Nucleus accumbens (tissue), 56 donors: ENCODE measurements at places on chromosomes 1 and 21.

DNA sequence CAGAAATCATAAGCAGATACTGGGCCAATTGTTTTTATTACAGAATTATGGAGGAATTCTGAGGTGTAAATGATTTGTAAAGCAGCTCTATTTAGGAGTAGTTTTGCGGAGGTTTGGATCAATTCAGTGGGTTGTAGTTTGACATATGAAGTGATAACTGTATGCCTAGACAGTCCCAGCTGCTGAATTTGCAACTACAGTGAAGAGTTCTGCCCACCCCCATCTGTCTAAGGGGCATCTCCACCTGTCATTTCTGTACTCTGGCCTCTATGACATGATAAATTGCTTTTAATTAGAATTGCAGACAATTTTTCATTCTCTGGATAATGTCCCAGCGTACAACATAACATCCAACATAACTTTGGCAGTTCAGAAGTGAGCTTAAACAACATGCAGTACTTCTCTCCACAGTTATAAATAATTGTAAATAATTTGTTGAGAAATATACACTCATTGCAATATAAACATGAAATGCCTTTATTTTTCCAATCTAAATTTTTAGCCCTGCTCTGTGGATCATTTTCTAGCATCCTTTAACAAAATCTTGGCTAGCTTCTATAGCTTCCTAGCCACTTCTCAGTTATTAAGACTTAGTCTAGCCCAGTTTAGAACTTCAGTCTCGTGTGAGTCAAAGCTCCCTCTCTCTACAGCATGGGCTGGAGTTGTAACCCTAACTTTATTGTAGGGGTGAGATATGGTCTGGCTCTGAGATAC, 52.3 kb downstream of the PDE4B start:
- DNase-seq: no peak

GRCh38 chr1:59278780-59279354, 18.0 kb upstream of the FGGY start:
- no peak for DNase-seq

GRCh38 chr21:45830720-45831366, 150.7 kb upstream of the COL6A1 start:
- no peak for DNase-seq

DNA sequence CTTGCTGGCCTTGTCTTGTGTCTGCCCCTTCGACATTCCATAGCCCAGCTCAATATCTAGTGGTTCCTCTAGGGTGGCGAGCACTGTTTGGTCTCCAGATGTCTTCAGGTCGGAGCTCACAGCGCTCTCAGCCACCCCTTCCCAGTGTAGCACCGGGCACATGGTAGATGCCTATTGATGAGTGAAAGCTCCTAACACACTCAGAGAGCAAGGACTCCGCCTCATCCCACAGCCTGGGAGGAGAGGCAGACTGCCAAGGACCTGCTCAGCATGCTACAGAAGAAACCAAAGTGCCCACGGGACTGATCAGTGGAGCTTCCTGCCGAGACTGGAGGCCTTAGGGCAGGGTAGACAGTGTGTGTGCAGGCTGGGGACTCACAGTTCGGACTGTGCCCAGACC, 10.9 kb downstream of the PCSK9 start:
- DNase-seq: no peak

DNA sequence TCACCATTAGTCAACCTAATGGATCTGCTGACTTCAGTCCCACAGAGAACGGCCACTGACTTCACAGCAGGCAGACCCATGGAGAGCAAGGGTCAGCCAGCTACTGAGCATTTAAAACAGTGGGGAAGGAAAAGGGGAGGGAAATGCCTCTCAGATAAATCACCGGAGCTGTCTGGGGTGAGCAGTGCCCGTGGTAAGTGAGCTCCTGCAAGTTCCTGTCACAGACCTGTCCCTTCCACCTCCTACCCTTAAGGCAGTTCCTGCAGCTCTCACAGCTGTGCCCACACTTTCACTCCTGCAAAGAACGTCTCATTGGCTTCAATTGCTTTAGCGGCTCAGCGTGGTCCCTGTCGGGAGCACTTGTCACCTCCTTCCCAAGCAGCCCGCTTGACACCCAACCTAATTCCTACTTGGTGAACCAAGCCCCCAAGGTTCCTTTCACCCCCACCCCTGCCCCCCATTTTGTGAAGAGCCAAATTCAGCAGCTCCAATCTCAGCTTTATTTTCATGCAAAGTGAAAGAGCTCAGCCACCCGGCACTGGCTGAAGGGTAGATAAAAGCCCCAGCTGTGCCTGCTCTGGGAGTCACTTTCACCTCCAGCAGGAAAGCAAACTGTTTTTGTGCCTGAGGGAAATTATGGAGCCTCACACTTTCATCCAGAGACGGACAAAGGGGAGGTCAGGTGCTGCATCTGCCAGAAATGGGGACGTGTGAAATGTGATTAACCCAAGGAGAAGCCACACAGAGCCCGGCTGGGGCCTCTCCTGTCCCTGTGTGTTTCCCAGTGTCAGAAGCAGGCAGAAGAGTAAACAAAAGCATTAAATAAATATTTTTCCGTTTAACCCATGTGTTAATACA, 306.2 kb downstream of the TTLL7 start:
- no peak for DNase-seq

- DNase-seq: no peak
These were observed 37.9 kb downstream of the PABPC4 start for GRCh38 chr1:39538531-39539251.

- no peak for DNase-seq
These were observed 44.1 kb upstream of the BCL10 start for GRCh38 chr1:85320371-85321131.

DNA sequence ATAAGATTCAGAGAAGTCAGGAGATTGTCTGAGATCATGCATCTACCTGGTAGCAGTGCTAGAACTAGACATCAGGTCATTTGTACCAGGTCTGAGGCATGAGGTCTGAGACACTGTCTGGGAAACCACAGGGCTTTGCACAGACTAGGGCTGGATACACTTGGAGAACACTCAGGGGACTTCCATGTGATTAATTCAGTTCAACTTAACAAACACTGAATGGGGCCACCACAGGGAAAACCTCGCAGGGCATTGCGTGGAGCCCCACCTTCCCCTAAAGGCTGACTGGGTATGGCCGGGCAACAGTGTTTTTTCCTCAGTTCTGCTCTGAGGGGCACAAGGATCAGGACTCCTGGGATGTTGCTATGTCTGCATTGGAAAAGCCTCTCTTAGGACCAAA, 86.5 kb upstream of the WARS2 start:
- no peak for DNase-seq

DNA sequence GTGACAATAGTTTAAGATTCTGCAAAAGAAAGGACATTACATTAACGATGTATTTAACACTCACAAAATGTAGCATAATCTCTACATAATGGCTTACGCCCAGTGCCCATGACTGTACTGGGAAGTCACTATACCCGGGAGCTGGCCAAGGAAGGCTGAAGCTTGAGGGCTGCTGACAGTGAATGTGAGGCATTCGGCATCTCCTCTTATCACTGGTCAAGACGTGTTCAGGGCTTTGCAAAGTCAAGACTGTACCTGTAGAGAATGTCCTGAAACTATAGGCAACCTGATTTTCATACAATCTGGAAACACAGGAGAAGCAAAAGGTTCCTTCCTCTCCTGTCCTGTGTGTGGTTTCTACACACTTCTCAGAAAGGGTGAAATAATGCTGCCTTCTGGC, 12.7 kb upstream of the IFNGR2 start:
- no peak for DNase-seq

DNA sequence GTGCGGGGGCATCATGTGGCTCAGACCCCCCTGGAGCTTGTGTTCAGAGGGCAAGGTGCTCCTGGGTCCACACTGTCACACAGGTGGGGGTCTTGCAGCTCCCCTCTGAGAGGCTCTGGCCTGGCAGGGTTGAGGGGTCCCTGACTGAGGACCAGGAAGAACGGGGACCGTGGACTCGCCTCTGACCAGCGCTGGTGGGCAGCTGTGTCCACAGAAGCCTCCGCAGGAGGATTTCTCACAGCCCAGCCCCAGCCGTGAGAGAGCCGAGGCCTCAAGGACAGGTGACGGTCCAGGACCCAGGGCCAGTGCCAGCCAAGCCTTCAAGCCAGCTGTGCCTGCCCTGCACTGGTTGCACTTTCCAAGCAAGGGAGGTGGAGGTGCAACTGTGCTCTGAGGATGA, 63.5 kb upstream of the TTC34 start:
- DNase-seq: no peak

DNA sequence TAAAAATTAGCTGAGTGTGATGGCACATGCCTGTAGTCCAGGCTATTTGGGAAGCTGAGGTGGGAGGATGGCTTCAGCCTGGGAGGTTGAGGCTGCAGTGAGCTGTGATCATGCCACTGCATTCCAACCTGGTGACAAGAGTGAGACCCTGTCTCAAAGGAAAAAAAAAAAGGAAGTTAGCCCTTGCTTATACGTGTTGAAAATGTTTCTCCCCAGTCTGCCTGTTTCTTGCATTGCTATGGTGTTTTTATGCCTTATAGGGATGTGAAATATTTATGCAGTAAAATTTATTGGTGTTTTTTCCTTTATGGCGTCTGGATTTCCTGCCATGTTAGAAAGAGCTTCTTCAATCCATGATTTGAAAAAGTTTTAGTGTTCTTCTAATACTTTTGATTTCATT, 3.6 kb upstream of the RERE start:
- DNase-seq: no peak

DNA sequence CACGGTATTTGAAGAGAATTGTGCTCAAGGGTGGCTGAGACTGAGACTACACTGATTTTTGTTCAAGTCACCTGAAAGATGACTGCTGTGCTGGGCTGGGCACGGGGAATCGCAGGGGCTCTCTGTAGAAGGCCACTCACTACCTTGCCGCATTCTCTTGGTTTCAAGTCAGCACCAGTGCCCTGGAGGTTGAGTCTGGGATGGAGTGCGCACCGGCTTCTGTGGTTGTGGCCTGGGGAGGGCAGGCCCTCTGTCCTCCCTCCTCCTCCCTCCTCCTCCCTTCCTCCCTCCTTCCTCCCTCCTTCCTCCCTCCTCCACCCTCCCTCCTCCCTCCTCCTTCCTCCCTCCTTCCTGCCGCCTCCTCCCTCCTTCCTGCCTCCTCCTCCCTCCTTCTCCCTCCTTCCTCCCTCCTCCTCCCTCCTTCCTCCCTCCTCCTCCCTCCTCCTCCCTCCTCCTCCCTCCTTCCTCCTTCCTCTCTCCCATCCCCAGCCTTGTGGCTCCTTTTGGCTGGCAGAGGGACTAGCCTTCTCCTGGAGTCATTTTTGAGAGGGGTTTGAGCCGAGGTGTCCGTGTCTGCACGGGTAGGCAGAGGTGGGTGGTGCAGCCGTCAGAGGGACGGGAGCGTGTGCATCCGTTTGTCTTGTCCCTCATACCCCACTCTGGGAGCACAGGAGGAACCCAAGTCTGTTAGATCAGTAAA, 9.5 kb downstream of the RER1 start:
- DNase-seq: no peak

DNA sequence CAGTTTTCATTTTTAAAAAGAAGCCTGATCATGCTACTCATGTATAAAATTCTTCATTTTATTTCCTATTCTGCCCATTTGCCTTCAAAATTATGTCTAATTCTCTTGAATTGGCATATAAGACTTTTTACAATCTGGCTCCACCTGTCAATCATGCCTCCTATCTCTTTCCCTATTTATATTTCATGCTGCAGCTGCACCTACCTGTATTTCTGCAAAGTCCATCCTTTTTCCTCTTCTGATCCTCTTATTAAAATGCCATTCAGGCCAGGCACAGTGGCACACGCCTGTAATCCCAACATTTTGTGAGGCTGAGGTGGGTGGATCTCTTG, 30.6 kb upstream of the UAP1 start:
- no peak for DNase-seq

GRCh38 chr21:31872452-31873274, at the start of gene HUNK:
TSS of gene HUNK (plus strand) at chr21:31873020. CDS start at chr21:31873675, 655 bp downstream.
- DNase-seq: peak; percentile 24

- no peak for DNase-seq
These were observed 146.7 kb upstream of the COL6A1 start for GRCh38 chr21:45834821-45835293.

GRCh38 chr1:168243636-168244212, 17.9 kb downstream of the SFT2D2 start:
- DNase-seq: no peak

DNA sequence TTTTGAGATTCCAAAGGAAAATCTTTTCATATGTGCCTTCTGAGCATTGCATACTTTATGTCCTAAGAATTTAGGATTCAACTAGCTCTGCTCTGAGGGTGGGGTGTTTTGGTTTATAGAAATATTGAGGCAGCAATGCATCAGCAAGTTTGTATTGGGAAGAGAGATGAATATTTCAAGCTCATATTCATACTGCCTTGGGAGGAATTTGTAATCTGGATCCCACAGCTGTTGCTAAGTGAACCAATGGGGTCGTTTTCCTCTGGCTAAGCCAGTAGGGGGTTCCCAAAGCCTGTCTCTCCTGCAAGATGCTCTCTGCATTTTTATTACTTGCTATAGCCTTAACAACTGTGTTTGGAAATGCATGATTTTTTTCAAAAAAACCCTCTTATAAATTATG, 130.6 kb downstream of the SNX7 start:
- no peak for DNase-seq

DNA sequence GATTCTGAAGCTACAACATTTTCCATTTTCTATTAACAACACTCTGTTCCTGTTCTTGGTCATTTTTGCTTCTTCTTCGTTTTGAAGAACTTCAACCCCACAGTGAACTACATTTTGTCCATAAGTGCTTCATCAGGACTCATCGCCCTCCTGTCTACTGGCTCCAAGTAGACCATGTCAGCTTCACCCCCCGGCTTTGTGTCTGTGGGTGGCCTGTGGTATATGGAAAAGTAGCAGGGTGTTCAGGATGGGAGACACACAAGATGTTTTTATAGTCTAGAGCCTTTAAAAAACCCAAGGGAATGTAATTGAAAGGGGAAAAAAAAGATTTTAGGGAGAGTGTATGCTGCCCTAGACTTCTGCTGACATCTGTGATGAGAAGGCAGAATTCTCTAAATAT, 46.1 kb downstream of the GIPC2 start:
- no peak for DNase-seq

DNA sequence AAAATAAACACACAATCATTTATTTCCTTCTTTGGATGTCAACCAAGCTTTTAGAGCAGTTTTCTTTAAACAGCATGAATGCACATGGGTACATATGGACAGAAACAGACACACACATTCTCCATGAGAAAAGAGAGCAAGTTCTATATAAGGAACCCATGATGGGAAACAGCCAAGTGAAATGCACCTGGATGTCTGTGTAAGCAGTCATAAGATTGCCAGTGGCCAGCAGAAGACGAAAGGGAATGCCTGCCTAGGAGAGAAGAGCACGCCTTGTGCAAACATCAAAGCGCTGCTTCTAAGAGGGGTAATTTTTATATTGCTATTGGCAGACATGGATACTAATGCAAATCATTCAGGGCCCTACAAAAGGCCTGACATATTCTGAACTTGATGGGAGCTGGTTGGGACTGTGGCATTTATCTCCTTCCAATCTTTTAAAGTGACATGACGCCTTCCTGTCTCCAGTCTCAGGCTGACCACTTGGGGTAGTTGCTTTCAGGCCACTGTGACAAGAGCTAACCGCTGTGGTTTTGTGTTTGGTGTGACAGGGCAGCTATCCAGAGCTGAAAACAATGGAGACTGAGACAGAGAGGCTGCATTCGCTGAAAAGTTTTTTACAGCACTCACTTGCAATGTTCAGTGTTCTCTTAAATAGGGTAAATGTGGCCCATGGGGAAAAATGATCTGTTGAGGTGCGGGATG, 75.0 kb upstream of the DPT start:
- DNase-seq: no peak
